NCI-H69 (cell line): ENCODE measurements at places on chromosomes 4 and X.

GRCh38 chr4:119025420-119025819 is 110.2 kb upstream of the MYOZ2 start:
- DNase-seq = no peak

- no peak for DNase-seq
These were observed 120.3 kb downstream of the UNC5C start for GRCh38 chr4:95428291-95429070.

DNA sequence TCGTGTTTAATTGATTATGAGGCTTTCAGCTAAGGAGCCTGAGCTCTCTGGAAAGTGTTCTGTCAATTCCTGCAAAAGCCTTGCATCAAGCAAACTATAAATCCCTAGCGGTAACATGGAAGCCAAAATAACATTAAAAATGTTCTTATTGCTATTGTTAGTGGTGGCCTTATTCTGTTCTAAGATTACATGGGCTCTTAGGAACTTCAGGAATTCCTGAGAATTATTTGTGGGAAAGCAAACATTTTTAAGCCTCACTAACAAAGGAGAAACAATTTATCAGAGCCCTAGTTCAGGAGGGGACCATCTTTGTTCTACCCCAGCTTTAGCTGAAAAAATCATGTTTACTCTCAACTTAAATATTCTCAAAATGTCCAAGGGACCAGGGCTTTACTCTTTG is 119.6 kb downstream of the PAPSS1 start:
- no peak for DNase-seq

DNA sequence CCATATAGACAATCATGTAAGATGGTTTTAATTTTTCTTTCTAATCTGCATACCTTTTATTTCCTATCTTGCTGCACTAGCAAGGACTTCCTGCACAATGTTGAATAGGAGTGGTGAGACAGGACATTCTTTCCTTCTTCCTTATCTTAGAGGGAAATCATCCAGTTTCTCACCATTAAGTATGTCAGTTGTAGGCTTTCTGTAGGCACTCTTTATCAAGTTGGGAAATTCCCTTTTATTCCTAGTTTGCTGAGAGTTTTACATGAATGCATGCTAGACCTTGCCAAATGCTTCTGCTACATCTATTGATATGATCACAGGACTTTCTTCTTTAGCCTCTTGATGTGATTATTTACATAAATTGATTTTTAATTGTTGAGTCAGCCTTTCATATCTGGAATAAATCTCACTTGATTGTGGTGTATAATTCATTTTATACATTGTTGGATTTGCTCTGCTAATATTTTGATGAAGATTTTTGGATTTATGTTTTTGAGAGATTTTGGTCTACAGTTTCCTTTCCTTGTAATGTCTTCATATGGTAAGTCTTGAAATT is 23.8 kb downstream of the RNF175 start:
- no peak for DNase-seq

GRCh38 chr4:39528061-39528465 is 824 bp upstream of the UGDH start:
- peak; percentile 62 for DNase-seq

- DNase-seq = peak; percentile 33
These were observed 88.1 kb upstream of the MBNL3 start for GRCh38 chrX:132576939-132577338.

GRCh38 chr4:41213625-41214135 is 662 bp downstream of the APBB2 start:
- peak; percentile 56 for DNase-seq

DNA sequence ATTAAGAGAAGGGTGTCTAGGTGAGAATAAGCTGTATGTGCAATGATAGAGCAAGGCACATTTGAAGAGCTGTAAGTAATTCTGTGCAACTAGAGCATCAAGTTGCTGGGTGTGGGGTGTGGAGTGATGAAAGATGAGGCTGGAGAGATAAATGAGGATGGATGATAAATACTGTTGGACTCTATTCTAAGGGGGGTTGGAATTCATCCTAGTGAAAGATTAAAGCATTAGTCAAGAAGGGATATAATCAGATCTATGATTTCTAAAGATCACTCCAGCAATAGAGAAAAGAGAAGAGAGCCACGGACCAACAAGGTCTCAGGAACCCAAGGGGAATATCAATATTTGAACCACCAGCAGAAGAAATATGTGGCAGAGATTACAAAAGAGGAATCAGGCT is 415.0 kb upstream of the RPS6KA3 start:
- DNase-seq = no peak

- DNase-seq = peak; percentile 34
These were observed 35.7 kb upstream of the GABRQ start for GRCh38 chrX:152601848-152602616.

DNA sequence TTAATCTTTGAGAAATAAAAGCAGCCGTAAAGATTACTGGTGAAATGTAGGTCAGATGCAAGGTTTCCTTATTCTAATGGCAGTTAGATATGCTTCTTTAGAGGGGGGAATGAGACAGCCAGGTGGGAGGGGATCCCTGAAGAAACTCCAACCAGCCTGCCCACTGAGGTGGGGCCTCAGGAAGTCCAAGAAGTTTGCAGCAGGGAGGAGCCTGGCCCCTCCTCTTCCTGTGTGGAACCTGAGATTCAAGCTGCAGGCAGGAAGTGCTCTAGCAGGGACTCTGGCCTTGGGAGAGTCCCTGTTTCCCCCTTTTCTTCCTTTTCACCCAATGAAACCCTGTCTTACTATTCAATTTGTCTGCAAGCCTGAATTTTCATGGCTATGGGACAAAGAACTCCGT is 101.4 kb upstream of the SLITRK2 start:
- no peak for DNase-seq

GRCh38 chr4:144633215-144633614 is 12.7 kb upstream of the HHIP start:
- no peak for DNase-seq

GRCh38 chr4:94486372-94486801 is 34.6 kb downstream of the PDLIM5 start:
- peak; percentile 19 for DNase-seq

DNA sequence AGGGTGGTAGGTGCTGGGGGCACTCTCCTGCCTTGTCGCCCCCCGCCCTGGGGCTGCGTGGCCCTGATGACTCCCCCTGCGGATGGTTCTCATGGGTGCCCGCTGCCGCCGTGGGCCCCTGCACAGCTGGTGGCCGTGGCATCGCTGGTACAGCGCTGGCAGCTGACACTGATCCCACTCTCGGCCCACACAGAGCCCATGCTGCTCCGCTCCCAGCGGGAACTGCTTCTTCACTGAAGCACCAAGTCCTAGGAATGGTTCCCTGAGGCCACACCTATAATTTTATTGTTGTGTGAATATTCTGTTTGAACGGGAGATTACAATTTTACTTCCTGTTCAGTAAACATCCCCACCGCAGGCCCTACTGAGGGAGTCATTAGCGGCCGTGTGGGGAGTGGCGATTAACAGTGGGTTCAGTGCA is 138.6 kb upstream of the NKX1-1 start:
- DNase-seq = peak; percentile 51

DNA sequence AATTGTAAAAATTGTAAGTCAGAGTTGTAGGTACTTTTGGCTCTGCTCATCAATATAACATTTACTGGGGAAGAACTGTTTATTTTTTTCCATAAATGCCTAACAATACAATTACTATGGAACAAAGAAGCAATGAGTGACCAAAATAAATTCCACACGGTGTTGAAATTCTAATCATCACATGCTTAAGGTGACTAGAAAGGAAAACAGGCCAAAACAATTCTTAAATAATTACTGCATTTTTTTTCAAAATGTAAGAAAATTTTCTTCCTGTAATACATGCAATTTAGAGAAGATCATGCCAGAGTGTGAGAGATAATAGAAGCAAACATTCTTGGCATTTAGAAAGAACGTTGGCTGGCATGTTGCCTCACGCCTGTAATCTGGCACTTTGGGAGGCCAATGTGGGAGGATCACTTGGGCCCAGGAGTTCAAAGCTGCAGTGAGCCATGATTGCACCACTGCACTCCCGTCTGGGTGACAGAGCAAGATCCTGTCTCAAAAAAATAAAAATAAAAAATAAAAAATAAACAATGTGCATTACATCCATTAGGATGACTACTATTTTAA is 22.5 kb downstream of the C4orf46 start:
- no peak for DNase-seq

DNA sequence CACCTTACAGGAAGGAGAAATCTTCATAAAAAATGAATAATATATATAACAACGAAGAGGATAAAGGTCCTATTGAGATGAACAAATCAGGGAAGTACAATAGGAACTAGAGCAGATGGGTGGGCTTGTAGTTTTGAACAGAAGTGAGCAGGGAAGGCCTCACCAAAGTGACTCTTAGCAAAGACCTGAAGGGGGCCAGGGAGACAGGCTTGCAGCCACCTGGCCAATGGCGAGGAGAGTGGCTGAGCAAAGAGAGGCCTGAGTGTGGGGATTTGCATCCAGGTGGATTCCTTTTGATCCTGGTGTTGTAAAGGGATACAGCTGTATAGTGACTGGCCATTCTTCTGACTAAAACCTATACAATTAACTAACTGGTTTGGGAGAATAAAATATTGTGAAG is 354.1 kb downstream of the CAMK2D start:
- DNase-seq = peak; percentile 76

DNA sequence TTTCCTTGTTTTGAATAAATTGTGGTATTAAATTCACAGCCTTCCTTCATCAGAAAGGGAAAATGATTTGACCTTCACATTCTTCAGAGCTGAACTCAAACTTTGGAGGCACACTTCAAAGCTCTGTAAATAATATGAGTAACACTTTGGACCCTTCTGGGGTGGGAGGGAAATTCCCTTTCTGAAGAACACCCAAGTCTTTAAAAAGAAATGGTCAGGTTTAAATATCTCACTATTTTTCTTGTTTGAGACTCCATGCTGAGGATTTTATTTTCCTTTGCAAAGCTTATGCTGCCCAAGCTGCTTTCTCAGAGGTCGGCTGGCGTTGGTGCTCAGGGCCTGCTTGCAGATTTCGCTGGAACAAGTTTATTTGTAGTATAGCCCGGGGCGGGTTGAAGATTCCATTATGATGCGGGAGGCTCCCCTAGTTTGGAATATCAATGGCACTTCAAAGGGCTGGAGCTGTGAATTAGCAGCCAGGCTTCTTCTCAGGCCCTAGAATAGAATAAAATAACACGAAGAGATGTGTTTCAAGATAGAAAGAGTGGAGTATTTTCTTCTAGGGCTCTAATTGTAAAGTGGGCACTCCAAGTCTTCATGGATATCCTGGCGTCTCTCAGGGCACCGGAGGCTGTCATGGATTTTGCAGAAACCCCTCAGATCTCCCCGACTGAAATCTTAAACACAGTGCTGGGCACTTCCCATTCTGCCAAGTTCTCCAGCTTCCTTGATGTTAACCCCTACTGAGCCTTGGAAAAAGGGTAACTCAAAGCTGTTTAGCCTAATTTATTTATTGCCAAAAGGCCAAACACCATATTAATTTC is 315.6 kb downstream of the GPAT3 start:
- DNase-seq = no peak

DNA sequence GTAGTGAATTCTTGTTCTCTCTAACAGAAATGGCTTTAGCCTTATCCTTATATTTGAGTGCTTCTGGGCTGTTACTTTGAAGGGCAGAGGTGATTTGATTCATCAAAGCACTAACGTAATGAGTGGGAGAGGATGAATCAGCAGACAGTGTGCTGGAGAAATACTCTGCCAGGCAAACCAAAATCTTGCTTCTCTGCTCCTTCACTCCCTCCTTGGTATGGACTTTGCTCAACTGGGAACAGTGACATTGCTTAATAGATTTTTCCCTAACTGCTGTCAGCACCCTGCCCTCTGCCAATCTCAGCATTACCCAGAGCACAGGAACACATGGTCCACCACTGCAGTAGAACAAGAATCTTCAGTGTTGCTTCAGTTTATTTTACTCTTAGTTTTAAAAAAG is 56.0 kb downstream of the PDLIM5 start:
- peak; percentile 27 for DNase-seq

DNA sequence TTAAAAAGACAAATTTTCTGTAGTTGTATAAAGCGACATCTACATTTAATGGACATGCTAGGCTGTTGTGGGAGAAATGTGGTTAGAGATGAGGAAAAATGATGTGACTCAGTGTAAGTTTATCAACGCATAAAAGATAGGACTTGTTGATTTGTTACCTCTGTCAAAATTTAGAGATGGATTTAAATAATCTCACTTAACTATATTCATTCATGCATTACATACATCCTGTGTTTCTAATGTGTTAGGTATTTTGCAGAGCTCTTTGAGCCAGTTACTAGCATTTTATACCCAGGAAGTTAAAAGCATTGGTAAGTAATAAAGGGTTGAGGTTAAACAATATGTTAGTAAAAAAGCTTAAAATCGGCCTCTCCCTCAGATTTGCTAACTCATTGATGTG is 34.3 kb downstream of the METAP1 start:
- DNase-seq = no peak

DNA sequence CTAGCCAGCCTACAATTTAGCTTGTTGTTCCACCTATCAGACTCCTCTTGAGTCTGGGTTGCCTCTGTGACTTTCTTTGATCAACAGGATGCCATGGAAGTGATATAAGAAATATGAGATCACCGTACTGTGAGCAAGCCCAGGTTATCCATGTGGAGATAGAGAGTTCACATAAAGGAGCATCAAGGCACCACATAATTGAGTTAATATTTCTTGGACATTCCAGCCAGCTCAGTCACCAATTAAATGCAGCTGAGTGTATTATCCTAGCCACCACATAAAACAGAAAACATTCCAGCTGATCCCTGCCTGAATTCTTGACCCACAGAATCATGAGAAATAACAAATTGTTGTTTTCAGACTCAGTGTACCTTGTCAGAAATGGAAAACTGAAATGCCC is 253.6 kb downstream of the PPP1R2C start:
- no peak for DNase-seq

DNA sequence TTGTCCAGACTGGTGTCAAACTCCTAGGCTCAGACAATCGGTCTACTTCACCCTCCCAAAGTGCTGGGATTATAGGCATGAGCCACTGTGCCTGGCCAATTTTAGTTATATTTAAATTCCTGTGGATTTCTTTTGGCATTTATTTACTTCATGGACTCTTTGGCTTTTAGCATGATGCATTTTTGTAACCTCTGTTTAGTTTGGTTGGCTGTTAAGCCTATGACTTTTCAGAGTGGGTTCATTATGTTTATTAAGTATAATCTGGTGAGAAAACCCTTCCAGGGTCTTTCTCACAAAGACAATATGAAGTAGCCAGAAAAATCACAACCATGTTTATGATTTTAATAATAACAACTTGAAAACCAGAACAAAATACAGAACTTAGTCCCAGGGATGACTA is 49.4 kb downstream of the USP38 start:
- no peak for DNase-seq

- no peak for DNase-seq
These were observed 10.5 kb upstream of the INPP4B start for GRCh38 chr4:142856576-142856975.
